ENCODE measurements at places on chromosomes 1 and 21.

DNA sequence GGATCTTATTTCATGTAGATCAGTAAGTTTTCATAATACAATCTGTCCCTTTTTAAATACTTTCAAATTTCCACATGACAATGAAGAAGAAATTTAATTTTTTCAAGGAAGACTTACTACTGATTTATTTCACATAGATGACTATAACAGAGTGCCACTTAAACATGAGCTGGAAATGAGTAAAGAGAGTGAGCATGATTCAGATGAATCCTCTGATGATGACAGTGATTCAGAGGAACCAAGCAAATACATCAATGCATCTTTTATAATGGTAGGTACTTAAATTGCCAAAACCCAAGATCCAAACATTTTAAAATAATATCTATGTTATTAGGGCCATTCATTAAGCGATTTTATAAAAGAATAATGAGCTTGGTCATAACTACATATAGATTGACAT is 110.4 kb downstream of the PTPRC start:
- DNase-seq = no peak

DNA sequence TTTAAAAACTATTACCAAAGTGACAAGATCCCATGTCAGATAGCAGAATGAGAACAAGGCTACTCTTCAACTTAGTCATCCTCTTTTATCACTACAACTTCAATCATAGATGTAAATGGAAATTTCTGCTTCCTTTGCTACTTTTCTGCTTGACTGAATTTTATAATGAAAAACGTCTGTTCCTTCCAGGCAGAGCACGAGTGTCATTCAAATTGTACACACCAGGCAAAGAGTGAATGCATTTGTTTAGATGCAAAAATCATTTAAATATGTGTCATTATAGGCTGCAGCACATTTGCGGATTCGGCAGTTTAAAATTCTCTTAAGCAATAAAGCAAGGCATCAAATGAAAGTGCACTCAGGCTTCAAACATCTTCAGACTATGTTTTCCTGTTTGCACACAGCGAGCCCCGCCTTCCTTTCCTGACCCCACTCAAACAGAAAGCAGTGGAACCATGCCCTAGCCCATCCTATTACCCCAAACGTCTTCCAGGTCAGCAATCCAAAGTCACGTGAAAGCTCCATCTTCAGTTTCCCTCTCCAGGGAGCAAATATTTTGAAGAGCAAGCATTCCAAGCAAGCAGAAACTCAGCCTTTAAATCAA is 99.6 kb downstream of the APP start:
- DNase-seq = peak; percentile 17

GRCh38 chr1:111513410-111514020 is 10.1 kb upstream of the ADORA3 start:
- no peak for DNase-seq

DNA sequence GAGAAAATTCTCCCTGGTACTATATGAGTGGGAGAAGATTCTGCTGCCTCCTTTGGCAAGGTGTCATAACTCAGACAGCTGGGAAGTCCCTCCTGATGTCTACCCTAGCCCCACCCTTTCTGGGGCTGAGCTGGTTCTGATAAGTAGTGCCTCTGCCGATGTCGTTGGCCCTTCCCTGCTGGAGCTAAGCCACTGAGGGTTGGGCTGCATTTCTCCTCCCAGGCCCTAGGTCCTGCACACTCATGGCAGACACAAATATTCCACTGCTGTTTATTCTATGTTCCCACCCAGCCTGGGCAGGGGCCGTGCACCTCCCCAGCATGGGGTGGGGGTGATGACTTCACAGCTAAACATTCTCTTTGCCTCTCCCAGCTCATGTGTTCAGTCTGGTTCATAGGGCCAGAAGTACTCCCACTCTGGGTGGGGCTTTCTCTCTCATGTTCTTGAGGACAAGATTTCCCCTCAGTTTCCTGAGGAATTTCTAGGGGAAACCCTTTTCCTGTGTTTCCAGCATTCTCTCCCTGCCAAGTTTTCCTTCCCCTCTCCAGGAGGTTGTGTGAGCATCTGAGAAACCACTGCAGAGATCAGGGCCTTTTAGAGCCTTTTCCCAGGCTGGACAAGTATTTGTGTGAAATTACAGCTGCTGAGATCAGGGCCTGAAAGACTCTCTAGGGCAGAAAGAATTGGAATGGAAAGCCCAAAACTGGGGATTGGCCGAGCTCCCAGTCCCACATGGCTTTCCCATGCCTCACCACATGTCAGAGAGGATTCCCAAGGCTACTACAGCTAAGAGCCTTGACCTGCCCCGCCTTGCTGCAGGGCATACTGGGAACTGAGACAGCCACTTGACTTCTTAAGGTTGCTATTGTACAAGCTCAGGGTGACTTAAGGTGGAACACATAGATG is 66.2 kb downstream of the ATP2B4 start:
- peak; percentile 19 for DNase-seq

- no peak for DNase-seq
Observed at GRCh38 chr1:109621379-109622136, 1.9 kb downstream of the AMPD2 start.

DNA sequence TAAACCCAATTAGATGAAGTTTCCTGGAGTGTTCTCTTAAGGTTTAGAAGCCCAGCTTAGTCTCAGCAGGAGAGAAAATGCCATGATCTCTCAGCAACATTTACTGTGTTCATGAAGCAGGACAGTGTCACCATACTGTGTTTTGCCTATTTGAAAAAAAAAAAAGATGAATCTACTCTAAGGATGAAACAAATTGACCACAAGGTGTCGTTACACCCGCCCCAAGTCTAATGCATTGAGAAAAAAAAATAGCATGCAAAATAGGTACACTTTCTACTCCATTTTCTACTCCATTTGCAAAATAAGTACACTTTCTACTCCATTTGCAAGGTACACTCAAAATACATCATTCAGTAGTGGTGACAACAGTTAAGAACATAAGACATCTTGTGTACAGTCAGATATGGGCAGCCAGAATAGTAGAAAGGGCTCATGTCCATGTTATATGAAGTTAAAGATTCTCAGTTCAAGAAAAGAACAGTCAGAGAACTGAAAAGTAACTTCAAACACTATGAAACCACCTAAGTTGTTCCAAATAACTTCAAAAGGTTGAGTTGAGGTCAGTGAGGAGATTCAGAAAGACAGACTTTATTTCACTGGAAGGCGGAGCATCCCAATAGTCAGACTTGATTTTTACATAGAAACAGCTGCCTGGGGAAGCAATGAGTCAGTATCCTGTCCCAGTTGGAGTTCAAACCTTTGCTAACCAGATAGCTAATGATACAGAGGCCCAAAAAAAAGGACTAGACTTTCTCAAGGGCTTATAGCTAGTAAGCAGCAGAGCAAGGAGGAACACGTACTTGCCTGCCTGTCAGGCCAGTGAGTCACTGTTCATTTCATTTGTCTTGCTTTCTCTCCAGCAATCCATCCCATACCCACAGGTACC is 13.3 kb downstream of the PLPPR5 start:
- no peak for DNase-seq

DNA sequence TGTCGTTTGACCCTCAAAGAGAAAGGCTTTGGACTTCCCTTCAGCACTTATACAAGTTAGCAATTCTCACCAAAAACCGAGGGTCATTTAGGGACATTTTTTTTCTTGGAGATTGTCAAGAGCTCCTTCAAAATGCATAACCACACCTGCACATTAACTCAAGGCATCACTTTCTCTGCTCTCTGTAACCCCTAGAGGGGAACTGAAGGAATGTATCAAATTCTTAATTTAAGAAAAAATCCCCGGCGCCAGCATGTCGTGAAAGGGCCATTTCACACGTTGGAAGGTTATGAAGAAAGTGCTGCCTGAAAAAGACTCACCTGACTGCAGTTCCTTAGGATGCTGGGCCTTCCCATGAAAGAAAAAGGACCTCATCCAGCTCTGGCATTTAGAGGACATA is 131.6 kb upstream of the ZC3H12A start:
- no peak for DNase-seq

DNA sequence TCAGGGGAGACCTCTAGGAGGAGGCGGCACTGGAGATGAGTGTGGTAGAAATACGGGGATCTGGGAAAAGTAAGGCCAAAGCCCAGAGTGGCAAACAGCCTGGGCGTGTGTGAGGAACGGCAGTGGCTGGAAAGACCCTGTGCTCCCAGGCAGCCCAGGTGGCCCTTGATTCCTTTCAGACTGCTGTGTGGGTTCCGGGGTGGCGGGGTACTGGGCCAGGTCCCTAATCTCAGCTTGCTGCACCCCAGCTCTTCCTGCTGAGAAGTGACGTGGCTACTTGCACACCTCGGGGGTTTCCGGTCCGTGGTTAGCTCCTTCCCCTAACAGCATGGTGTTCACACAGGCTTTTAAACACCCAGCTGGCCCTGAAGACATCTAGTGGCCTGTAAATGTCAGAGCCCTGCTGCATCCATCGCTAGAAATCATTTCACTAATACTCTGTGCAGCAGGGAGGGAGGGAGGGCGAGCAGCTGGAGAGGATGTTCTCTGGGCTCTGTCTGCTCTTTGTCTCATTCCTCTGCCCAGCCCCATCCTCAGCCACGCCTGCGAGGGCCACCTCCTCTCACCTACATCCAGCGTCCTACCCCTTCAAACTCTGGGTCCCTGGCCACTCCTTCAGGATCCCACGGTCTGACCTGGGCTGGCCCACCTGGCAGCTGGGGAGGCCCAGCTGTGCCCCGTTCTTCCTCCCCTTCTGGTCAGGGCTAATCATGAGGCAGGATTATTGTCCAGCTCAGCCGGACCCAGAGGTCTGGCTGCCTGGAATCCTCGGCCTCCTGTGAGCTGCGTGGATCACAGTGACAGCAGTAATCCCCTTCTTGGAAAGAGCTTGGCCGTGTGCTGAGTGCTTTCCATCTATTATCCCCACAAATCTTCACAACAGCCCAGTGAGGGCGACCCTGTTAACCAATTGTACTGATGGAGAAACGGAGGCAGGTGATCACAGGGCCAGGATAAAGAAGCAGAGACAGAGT is 7.2 kb downstream of the ZDHHC18 start:
- DNase-seq = peak; percentile 95

GRCh38 chr1:207343675-207344074 is 22.2 kb downstream of the CD55 start:
- DNase-seq = no peak

GRCh38 chr1:3221112-3222041 is 152.4 kb downstream of the PRDM16 start:
- DNase-seq = no peak
